ENCODE measurements at places on chromosomes 5 and 9. TPM values are rescaled to one million over a fixed set of nuclear protein-coding genes. Genes with fewer than 3 reads are reported as not detected.

DNA sequence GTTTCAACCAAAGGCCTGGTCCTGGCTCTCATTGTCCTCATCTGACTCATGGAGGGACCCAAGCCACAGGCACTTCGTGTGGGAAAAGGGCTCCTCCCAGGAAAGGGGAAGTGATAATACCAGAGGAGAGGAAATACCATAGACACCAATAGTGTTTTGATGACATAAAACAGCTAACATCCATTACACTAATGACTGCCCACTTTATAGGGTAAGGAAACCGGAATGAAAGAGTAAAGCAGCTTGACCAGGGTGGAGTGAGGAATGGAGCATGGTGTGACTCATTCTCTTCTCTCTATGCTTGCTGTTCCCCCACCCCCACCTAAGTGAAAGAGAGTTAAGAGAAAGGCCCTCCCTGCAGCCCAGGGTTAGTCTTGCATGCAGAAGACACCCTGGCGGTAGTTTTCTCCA lies 67.4 kb upstream of the HRH2 start:
- no peaks in the 10 kb centered on the region for H3K27me3 ChIP-seq
- no peaks in the 10 kb centered on the region for H3K4me1 ChIP-seq
- DNase-seq: no peak
- H3K36me3 ChIP-seq: no peaks in the 10 kb centered on the region
- H3K4me3 ChIP-seq: no peak overlapping the region

- peaks cover 3% of the 10 kb centered on the region for H3K4me1 ChIP-seq
- peak within 1 kb of the TSS; percentile 75 for H3K27ac ChIP-seq
- DNase-seq: peak; percentile 86
- peak within 1 kb of the TSS; percentile 91 for H3K4me3 ChIP-seq
- H3K36me3 ChIP-seq: peaks cover 14% of the 10 kb centered on the region
These were observed at the start of gene TMED9 for GRCh38 chr5:177592010-177592834. TSS of gene TMED9 (plus strand) at chr5:177592203. CDS start at chr5:177592215, 12 bp downstream.

- DNase-seq: no peak
- no peak overlapping the region for H3K4me3 ChIP-seq
- H3K27ac ChIP-seq: no peak overlapping the region
- no peaks in the 10 kb centered on the region for H3K4me1 ChIP-seq
- H3K36me3 ChIP-seq: no peaks in the 10 kb centered on the region
These were observed 61.7 kb upstream of the COL15A1 start for GRCh38 chr9:98881836-98882568.

Gene MEIKIN
- 5.6 TPM for total RNA-seq

- no peaks in the 10 kb centered on the region for H3K4me1 ChIP-seq
- H3K27me3 ChIP-seq: no peaks in the 10 kb centered on the region
- H3K27ac ChIP-seq: no peak overlapping the region
These were observed 167.4 kb upstream of the CD180 start for GRCh38 chr5:67363963-67364362.

Gene SLC6A3
- total RNA-seq: not detected

- no peaks in the 10 kb centered on the region for H3K36me3 ChIP-seq
- H3K4me3 ChIP-seq: no peak overlapping the region
- DNase-seq: no peak
These were observed 125.5 kb upstream of the DAP start for GRCh38 chr5:10886497-10886896.

GRCh38 chr9:22124263-22125011 lies 115.3 kb upstream of the CDKN2B start:
- no peaks in the 10 kb centered on the region for H3K27me3 ChIP-seq
- DNase-seq: no peak
- no peak overlapping the region for H3K4me3 ChIP-seq

Gene SPATA6L
- 3.1 TPM for total RNA-seq

Gene SPATA24
- 4.4 TPM for total RNA-seq

GRCh38 chr9:132161743-132162184 lies at the start of gene NTNG2:
TSS of gene NTNG2 (plus strand) at chr9:132162058. CDS start at chr9:132166832, 4,774 bp downstream.
- H3K27me3 ChIP-seq: no peaks in the 10 kb centered on the region
- no peaks in the 10 kb centered on the region for H3K36me3 ChIP-seq
- DNase-seq: no peak
- H3K27ac ChIP-seq: peak within 1 kb of the TSS; percentile 66
- peaks cover 11% of the 10 kb centered on the region for H3K4me1 ChIP-seq

DNA sequence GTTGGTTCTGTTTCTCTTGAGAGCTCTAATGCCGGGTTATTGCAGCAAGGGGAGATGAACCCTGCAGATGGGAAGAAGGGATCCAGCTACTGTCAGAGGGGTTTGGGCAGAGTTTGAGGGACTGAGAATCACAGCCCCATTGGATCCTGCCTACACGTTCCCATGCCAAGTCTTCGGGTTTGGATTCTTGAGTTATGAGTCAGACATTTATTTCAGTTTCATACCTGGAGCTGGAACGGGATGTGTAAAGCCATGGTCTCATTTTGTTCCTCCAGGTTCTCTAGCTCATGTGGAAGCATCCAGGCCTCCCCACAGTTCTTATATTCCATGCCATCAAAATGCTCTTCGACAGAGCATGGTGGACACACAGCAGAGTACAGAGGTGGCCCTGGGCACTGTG lies 275.4 kb upstream of the IRX4 start:
- no peaks in the 10 kb centered on the region for H3K27me3 ChIP-seq
- H3K27ac ChIP-seq: no peak overlapping the region
- no peaks in the 10 kb centered on the region for H3K36me3 ChIP-seq
- no peaks in the 10 kb centered on the region for H3K4me1 ChIP-seq
- no peak for DNase-seq

- H3K36me3 ChIP-seq: no peaks in the 10 kb centered on the region
- DNase-seq: no peak
- no peaks in the 10 kb centered on the region for H3K4me1 ChIP-seq
- H3K27me3 ChIP-seq: no peaks in the 10 kb centered on the region
- H3K4me3 ChIP-seq: no peak overlapping the region
These were observed 117.7 kb downstream of the GAS1 start for GRCh38 chr9:86829496-86830046.

DNA sequence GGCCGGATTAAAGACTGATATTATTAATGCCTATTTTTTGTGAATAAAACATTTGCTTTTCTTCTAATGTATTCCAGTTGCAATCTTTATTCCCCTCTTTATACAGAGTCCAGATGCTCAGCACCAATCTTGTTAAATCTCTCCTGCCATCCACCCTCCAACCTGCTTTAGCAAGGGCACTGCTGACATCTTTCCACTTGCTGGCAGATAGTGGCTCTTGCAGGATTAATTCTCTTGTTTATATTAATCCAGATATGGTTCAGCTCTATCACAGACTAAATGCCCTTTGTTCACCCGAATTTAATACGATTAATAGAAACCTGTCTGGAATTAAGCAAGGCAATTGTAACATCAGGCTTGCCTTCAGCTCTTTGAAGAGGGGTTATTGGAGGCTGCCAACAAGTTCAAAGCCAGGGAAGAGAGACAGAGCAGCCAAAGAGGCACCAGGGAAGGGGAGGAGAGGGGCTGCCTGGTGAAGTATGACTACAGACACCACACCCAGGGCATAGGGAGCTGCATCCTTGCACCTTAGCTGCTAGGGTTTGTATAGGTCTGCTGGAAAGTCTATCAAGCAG lies 236.2 kb downstream of the SAXO1 start:
- H3K27ac ChIP-seq: no peak overlapping the region
- H3K4me1 ChIP-seq: no peaks in the 10 kb centered on the region
- no peaks in the 10 kb centered on the region for H3K36me3 ChIP-seq
- no peak for DNase-seq
- no peak overlapping the region for H3K4me3 ChIP-seq

Gene MRPS27
- total RNA-seq: 51.1 TPM

DNA sequence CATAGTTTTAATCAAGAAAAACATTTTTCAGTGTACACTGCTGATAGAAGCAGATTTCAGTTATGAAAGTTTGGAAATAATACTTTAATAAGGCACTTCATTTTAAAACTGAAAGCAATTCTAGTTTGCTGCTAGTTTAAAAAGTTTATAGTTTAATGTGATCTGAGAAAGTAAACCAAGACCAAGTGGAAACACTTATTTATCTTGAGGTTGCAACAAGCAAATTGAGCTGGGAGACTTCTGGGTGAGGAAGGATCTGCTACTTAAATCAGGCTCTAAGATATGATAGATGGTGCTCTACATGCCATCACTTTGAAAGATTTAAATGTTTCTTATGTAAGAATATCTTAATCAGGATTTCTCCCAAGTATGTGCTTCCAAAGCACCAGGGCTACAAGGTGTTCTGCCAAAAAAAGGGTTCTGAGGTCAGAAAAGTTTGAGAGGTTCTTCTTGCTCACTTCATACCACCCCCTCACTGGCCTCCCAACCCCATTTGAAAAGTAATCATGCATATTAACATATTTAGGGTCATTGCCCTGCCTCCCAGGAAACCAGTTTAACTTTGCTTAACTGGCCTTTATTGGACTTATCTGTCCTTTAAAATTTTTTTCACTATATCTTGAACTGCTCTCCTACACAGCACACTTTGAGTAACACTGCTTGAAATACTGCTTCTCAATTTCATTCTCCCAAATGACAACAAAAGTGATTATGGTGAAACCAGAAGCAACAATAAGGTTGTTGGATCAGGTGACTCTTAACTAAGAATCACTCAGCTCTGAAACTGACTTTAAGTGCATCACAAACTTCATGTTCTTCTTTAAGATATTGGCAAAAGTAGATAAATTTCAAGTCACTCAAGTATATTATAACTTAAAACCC lies 15.5 kb downstream of the SLC44A1 start:
- DNase-seq: no peak
- no peak overlapping the region for H3K4me3 ChIP-seq
- no peaks in the 10 kb centered on the region for H3K36me3 ChIP-seq
- no peaks in the 10 kb centered on the region for H3K27me3 ChIP-seq
- no peaks in the 10 kb centered on the region for H3K4me1 ChIP-seq
- no peak overlapping the region for H3K27ac ChIP-seq

- no peaks in the 10 kb centered on the region for H3K4me1 ChIP-seq
- no peak overlapping the region for H3K4me3 ChIP-seq
- DNase-seq: no peak
- H3K36me3 ChIP-seq: no peaks in the 10 kb centered on the region
- no peak overlapping the region for H3K27ac ChIP-seq
These were observed 34.1 kb downstream of the CXXC5 start for GRCh38 chr5:139682016-139682975.

DNA sequence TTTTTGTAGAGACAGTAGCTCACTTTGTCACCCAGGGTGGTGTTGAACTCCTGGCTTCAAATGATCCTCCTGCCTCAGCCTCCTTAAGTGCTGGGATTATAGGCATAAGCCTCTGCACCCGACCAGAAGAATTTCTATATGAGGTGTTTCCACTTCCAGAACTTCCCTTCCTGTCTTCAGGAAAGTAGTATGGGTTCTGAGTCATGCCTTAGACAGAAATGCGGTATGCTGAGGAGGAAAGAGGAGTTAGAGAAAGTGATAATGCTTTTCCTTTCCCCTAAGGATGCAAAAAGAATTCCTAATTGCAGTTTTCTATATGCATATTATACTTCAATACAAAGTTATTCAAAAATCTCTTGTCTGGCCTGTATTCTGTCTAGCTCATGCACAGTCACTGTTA lies 16.4 kb upstream of the ADAMTSL1 start:
- no peaks in the 10 kb centered on the region for H3K4me1 ChIP-seq
- H3K27me3 ChIP-seq: no peaks in the 10 kb centered on the region
- H3K27ac ChIP-seq: no peak overlapping the region
- no peaks in the 10 kb centered on the region for H3K36me3 ChIP-seq

DNA sequence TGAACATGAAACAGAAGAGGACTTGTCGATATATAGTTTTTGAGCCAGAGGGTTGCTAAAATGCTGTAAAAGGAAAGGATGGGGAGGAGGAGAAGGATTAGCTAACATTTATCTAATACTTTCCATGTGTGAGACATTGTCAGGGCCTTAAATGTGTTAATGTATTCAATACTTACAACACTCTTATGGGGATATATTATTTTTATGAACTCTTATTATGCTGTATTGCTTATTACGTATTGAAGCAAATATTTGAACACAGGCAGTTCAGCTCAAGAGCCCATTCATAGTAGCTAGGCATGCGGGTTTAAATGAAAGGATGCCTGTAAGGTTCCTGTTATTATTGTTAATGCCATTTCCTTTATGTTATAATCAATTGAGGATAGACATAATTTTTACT lies 391.5 kb downstream of the CCDC171 start:
- no peaks in the 10 kb centered on the region for H3K4me1 ChIP-seq
- H3K36me3 ChIP-seq: no peaks in the 10 kb centered on the region
- H3K27ac ChIP-seq: no peak overlapping the region
- DNase-seq: no peak

DNA sequence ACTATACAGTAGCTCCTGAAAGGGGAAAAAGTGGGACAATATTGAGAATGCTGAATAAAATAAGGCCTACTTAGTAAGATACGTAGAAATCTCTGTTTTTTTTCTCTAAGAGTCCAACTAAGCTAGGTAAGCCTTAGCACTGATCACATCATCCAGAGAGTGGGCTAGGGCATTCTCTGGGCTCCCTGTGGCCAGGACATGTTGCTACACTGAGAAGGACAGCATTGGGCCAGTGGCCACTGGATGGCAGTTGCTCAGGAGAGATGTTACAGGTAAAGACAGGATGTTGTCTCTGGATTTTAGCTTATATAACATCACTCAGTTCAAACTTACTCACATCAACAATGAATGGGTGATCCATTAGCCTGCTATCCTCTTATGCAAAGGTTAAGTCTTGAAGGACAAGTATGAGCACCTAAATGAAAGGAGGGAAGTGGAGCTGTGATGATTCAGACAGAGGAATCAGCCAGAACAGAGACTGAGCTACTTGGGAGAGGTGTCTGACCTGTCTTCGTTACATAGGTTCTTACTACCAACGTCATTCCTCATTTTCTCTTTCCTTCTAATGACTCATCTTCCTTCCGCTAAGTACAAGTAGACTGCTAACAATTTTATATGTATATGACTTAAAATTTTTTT lies 226.6 kb upstream of the ADCY2 start:
- no peak overlapping the region for H3K27ac ChIP-seq
- H3K27me3 ChIP-seq: no peaks in the 10 kb centered on the region
- DNase-seq: no peak
- H3K36me3 ChIP-seq: no peaks in the 10 kb centered on the region
- no peak overlapping the region for H3K4me3 ChIP-seq

Gene PRDM9
- not detected for total RNA-seq

Gene STKLD1
- total RNA-seq: 0.87 TPM

DNA sequence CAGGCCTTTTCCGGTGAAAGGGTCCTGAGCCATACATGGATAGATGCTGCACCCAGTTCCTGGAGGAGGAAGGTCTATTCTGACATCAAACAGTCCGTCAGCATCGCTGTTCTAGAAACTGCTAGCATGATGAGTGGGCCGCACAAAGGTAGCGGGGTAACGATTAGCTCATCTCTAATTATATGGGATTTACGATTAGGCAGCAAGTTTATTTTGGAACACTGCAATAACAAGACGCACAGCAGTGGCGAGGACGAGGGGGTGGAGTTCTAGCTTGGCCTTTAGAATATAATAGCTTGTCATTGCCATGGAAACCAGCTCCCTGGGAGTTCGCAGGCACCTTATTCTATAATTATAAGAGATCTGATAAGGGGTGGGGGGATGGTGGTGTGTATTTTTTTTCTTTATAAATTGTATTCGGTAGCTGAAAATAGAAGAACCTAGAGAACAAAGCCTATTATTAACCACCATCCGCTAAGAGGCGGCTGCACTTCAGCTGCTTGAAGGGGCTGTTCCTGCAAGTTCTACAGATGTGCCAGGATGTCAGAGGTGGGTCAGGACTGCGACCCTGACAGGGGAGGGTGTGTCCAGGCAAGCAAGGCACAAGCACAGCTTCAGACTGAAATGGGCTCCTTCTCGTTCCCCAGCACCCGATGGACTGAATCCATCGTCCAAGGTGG lies 311.0 kb downstream of the AGTPBP1 start:
- DNase-seq: no peak
- no peaks in the 10 kb centered on the region for H3K27me3 ChIP-seq
- peaks cover 4% of the 10 kb centered on the region for H3K4me1 ChIP-seq
- H3K27ac ChIP-seq: no peak overlapping the region

- no peaks in the 10 kb centered on the region for H3K36me3 ChIP-seq
- DNase-seq: peak; percentile 76
- no peak overlapping the region for H3K4me3 ChIP-seq
These were observed 568.0 kb upstream of the KLF4 start for GRCh38 chr9:108057421-108058134.

Measured in prostate gland (tissue), 2 donors.